ENCODE measurements at places on chromosomes 12 and 14. TPM values are rescaled to one million over a fixed set of nuclear protein-coding genes. Genes with fewer than 3 reads are reported as not detected.

Gene NEDD1
- polyA plus RNA-seq = 8.0 TPM

DNA sequence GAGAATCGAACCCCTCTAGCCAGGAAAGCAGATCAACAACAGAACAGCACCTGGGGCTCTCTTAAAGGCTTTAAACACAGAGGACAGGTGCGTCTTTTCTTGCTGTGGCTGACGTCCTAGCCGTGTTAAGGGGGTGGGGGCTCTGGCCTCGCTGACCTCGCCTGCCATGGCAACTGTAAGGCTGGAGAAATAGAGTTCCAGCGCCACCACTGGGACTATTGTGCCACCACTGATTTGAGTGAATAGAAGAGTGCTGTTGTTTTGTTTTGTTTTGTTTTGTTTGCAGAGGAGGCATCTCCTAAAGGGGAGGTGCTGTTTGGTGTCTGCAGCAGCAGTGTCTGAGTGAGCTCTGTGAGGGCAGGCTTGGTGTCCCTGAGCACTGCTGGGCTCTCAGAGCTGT is 34.2 kb upstream of the PRMT8 start:
- H3K4me1 ChIP-seq = no peaks in the 10 kb centered on the region
- no peak overlapping the region for H3K27ac ChIP-seq
- no peak overlapping the region for H3K4me3 ChIP-seq
- no peak for DNase-seq
- H3K36me3 ChIP-seq = no peaks in the 10 kb centered on the region
- no peaks in the 10 kb centered on the region for H3K27me3 ChIP-seq

Gene HOXC9
- polyA plus RNA-seq = not detected

GRCh38 chr12:120847814-120848213 is 56.3 kb downstream of the SPPL3 start:
- no peak overlapping the region for H3K4me3 ChIP-seq
- H3K4me1 ChIP-seq = peaks cover 5% of the 10 kb centered on the region
- H3K27ac ChIP-seq = no peak overlapping the region
- no peaks in the 10 kb centered on the region for H3K27me3 ChIP-seq
- peaks cover 10% of the 10 kb centered on the region for H3K36me3 ChIP-seq

Gene RBM19
- polyA plus RNA-seq = 23.5 TPM

- H3K27me3 ChIP-seq = no peaks in the 10 kb centered on the region
- no peaks in the 10 kb centered on the region for H3K36me3 ChIP-seq
- H3K4me1 ChIP-seq = no peaks in the 10 kb centered on the region
Measured at GRCh38 chr12:42957136-42957535, 367.6 kb upstream of the PRICKLE1 start.

GRCh38 chr12:98296462-98297079 is 218.8 kb upstream of the TMPO start:
- H3K27ac ChIP-seq = no peak overlapping the region
- no peaks in the 10 kb centered on the region for H3K36me3 ChIP-seq
- peak; percentile 27 for DNase-seq
- no peak overlapping the region for H3K4me3 ChIP-seq

- H3K36me3 ChIP-seq = no peaks in the 10 kb centered on the region
- no peak overlapping the region for H3K4me3 ChIP-seq
- H3K27me3 ChIP-seq = no peaks in the 10 kb centered on the region
- no peak overlapping the region for H3K27ac ChIP-seq
- no peak for DNase-seq
Measured at GRCh38 chr12:116607039-116607438, 47.9 kb downstream of the MAP1LC3B2 start.

- no peak for DNase-seq
- H3K4me3 ChIP-seq = no peak overlapping the region
- H3K36me3 ChIP-seq = no peaks in the 10 kb centered on the region
- no peak overlapping the region for H3K27ac ChIP-seq
Measured at GRCh38 chr12:99977550-99977949, 7.2 kb downstream of the ANKS1B start.

Gene HNRNPA1
- 728 TPM for polyA plus RNA-seq

GRCh38 chr12:26699237-26699636 is 133.8 kb downstream of the ITPR2 start:
- H3K27me3 ChIP-seq = no peaks in the 10 kb centered on the region
- H3K4me3 ChIP-seq = no peak overlapping the region
- no peak for DNase-seq
- H3K36me3 ChIP-seq = peaks cover 8% of the 10 kb centered on the region

Gene WDR20
- 14.6 TPM for polyA plus RNA-seq

GRCh38 chr12:70330158-70330557 is 35.9 kb upstream of the KCNMB4 start:
- DNase-seq = no peak
- H3K36me3 ChIP-seq = no peaks in the 10 kb centered on the region
- no peak overlapping the region for H3K4me3 ChIP-seq

GRCh38 chr12:82644896-82645295 is 41.8 kb upstream of the TMTC2 start:
- no peak overlapping the region for H3K27ac ChIP-seq
- no peak for DNase-seq
- no peak overlapping the region for H3K4me3 ChIP-seq
- no peaks in the 10 kb centered on the region for H3K36me3 ChIP-seq
- H3K27me3 ChIP-seq = no peaks in the 10 kb centered on the region

Gene RNASE8
- polyA plus RNA-seq = not detected

- DNase-seq = peak; percentile 27
- no peak overlapping the region for H3K4me3 ChIP-seq
- peaks cover 3% of the 10 kb centered on the region for H3K4me1 ChIP-seq
Measured at GRCh38 chr12:46389031-46389616, 16.6 kb upstream of the SLC38A2 start.

GRCh38 chr14:26863736-26864135 is 265.9 kb upstream of the NOVA1 start:
- no peak for DNase-seq
- H3K36me3 ChIP-seq = no peaks in the 10 kb centered on the region
- no peak overlapping the region for H3K27ac ChIP-seq
- no peak overlapping the region for H3K4me3 ChIP-seq

DNA sequence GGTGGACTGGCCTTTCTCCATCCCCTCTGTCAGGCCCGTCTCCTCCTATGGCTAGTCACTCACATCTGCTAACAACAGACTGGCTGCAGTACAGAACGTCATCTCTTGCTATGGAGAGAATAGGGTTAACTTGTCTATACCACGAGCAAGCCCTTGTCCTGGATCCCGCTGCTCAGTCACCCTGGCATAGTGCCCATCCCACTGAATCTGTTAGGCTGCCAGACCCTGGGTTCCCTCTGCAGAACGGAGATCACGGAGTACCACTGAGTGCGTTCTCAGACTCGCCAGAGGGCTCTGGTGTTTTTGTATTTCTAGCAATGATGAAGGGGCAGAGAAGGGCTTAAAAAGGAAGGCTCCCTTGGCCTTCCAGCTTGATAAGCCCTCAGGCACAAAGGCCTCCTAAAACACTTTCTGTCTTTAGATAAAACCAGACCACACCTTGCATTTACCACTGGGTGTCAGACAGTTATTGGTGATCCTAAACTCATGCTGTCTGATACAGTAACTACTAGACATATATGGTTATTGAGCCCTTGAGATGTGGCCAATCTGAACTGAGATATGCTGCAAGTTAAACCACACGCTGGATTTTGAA is 6.3 kb upstream of the NRIP2 start:
- H3K36me3 ChIP-seq = no peaks in the 10 kb centered on the region
- no peaks in the 10 kb centered on the region for H3K27me3 ChIP-seq
- H3K4me3 ChIP-seq = no peak overlapping the region
- DNase-seq = no peak
- no peak overlapping the region for H3K27ac ChIP-seq

GRCh38 chr14:100783630-100784370 is 42.1 kb upstream of the MEG3 start:
- H3K27ac ChIP-seq = no peak overlapping the region
- no peak for DNase-seq
- H3K4me1 ChIP-seq = no peaks in the 10 kb centered on the region
- H3K36me3 ChIP-seq = no peaks in the 10 kb centered on the region
- H3K27me3 ChIP-seq = no peaks in the 10 kb centered on the region

DNA sequence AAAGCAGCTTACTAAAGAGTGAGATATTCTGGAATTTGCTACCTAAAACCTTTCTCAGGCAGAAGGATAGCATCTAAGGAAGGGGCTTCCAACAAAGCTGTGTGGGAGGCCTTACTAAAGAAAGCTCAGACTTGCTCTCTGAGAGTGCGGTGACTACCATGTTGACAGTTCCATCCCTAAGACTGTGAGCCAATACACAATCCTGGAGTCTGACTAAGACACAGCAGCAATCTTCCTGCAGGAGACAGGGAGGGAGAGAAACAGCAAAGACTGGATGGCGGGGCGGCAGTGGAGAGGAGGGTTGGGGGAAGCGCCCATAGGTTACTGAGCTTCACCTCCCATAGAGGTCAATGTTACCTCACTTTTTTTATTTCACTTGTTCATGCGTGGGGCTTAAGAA is 70.9 kb downstream of the KITLG start:
- no peaks in the 10 kb centered on the region for H3K27me3 ChIP-seq
- H3K36me3 ChIP-seq = no peaks in the 10 kb centered on the region
- no peak overlapping the region for H3K27ac ChIP-seq
- H3K4me3 ChIP-seq = no peak overlapping the region

DNA sequence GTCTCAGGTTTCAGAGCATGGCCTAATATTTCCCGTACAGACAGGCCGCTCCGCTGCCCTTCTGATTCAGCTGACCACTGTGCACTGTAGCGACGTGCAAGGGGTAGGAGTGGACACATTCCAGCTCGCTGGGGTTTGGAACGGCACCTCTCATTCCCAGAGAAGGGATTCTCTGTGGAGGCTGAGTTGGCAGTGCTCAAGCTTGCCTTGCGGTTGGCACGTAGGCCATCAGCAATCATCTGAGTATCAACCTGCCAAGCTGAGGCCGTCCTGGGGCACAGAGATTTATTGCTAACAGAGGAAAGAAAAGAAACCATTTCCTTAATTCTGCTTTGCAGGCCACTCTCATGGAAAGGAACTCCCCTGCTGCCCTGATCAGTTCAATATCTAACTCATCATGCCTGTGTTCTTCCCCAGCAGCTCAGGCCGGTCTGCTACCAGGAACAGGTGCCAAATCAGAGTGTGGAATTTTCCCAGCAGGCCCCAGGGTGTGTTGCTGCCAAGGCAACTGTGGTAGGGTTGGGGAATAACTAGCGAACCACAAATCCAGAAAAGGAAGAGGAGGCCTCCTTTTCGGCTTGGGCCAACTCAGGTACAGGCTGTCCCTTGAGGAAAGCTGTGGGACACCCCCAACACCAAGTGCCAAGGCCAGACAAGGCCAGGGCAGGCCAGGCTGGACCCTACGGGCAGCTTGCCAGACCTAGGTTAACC is 92.5 kb downstream of the SSPN start:
- no peaks in the 10 kb centered on the region for H3K36me3 ChIP-seq
- no peaks in the 10 kb centered on the region for H3K27me3 ChIP-seq
- no peak for DNase-seq
- H3K4me3 ChIP-seq = no peak overlapping the region

All from small intestine (tissue), 16 donors.